Osteocyte (in vitro differentiated cells): ENCODE measurements at places on chromosomes 4 and X.
A peak's percentile ranks its signal among the peaks of the same experiment; 100 is the strongest.

GRCh38 chr4:81207828-81208227 is 7.2 kb downstream of the PRKG2 start:
- no peak for DNase-seq

- no peak for DNase-seq
These were observed 88.4 kb upstream of the NKX1-1 start for GRCh38 chr4:1494416-1495315.

GRCh38 chrX:16213961-16214360 is 46.7 kb downstream of the MAGEB17 start:
- no peak for DNase-seq

DNA sequence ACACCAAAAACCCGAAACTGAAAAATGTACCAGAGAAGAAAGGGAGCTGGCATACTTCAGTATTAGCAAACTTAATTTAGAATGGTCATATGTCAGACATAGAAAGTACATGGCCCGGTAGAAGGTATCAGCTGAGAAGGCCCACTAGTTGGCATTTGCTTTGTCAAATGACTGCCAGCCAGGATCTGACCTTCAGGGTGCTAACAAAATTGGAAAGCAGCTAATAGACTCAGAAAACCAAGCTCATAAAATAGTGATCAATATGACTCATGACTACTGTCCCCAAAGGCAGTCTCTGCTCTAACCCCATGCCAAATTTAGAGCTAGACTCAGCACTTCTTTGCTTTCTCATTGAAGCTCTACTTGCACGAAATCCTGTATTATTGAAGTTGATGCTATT is 342.7 kb downstream of the PDGFC start:
- no peak for DNase-seq

GRCh38 chr4:128654465-128654864 is 155.0 kb upstream of the JADE1 start:
- DNase-seq: no peak

DNA sequence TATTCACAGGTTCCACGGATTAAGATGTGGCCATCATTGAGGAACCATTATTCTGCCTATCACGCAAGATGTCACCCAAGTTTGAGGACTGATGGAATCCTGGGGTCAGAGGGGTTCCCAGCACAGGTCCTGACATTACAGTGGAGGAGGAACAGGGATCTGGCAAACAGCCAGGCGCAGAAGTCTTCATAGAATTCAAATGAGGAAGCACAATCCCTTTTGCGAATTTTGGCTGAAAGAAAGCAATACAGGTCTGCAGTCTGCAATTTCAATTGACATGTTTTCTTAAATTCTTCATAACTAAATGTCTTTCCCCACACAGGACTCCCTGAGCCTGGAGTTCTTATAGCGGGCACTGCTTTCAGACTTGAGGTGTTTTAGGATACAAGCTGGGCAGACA is 14.5 kb downstream of the DOCK11 start:
- DNase-seq: no peak

- no peak for DNase-seq
These were observed 773 bp downstream of the TLR3 start for GRCh38 chr4:186069729-186070128.

DNA sequence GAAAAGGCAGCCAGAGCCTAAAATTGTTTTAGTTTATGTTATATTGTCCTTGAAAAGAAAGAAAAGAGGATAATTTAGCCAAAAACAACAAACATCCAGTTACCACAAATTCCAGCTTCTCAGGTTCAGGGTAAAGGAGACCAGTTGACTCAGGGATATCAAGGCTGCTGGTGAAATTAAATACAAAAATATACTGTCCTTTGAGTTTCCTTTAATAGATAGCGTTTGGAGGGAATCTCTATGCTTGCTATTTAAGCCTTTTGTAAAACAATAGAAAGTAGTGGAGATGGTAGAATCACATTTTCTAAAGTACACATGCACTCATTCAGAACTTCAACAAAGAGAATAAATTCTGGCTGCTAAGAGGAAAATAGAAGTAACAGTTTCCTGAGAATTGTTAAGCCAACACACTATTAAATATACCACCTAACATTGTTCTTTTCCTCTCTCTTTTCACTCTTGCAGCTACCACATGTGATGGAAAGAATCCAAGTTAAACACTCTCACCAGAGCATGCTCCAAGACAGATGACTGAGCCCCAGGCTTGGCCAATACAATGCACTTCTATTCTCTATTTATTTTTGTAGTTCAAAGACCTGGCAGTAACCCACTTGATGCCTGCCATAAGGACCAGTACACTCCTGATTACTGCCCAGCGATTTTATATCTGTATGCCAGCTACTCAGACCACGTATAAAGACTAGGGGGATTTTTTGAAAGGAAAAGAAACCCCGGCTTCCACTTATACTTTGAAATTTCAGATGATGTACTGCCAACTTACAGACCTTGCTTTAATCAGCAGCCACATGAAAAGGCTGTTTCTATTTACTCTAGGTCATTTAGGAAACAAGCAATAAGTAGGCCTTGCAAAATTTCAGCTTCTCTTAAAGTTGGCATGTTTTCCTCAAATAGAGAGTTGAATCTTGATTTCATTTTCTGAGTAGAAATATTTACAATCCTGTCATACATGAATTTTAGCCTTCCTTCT is 756.9 kb downstream of the FAT4 start:
- no peak for DNase-seq

GRCh38 chr4:122065149-122065548 is 87.0 kb upstream of the BLTP1 start:
- no peak for DNase-seq

DNA sequence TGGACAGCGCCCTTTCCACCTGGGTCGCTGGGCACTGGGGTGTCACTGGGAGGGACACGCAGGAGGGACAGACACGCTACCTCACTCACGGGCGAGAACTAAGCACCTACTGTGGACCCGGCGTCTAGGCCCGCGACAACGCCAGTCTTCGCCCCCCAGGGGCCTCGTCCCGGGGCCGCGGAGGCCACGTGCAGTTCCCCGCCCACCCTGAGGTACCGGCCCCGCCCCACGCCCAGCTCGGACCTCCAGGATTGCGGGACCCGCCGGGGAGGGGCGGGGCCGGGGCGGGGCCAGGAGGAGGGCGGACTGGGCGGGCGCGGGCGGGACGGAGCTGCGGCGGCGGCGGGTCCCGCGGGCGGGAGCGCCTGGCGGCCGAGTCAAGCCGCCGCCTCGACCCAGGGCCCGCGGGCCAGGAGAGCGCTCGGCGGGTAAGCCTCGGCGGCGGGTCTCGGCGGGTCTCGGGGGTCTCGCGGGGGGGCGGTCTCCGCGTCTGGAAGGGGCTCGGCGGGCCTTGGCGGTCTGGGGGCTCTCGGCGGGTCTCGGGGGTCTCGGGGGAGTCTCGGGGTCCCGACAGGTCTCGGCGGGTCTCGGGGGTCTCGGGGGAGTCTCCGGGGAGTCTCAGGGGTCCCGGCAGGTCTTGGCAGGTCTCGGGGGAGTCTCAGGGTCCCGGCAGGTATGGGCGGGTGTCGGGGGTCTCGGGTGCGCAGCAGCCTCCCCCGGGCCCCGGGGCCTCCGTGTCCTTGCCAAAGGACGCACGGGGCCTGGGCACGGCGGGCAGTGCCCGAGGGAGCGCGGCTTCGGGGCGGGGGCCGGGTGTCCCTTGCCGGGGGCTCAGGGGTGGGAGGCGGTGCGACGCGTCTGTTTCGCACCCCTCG is at the start of gene SH3BP2:
Gene SH3BP2 (plus strand): TSS at position 375 of the 875 bp plus-strand sequence. CDS start 27,533 bp downstream, outside the sequence.
- peak; percentile 88 for DNase-seq

DNA sequence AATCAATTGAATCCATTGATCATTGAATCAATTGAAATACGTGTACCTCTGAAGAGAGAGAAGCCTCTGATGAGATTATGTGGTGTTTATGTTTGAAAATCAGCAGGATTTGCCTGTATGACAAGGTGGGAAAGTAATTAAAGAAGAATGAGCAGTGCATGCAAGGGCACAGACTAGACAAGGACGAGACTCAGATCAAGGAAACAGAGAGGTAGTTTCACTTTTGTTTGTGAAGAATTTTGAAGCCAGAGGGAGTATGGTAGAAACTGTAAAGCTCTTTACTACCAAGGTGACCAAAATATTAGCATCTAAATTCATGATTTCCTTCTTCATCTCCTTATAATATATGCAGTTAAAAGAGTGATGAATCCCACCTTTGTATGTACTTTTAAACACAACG is 1830.0 kb upstream of the IGFBP7 start:
- no peak for DNase-seq

GRCh38 chr4:20464381-20464780 is 212.7 kb downstream of the SLIT2 start:
- no peak for DNase-seq

DNA sequence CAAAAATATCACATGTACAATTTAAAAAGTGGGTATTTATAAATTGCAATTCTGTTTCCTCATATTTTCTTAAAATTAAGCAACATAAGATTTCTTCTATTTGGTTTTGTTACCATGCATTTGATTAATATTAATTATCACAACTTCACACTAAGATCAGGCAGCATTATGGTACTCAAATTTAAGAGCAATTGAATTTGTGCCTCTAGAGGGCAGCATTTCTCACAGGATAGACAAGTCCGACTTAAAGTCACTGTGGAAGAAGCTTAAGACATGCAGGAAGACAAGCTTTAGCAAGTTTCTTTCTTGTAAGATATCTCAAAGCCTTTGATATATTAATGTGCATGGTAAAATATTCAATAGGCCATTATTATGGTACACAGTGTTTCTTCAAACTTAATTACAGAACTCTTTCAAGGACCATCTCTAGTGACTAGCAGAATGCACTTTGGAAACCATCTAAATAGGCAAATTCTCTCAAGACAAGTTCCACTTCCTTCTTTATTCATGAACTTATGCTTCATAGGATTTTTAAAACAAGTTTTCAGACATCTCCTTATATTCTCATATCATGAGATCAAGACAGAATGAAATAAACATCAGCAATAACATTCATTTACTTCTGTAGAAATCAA is 35.0 kb downstream of the FBXW7 start:
- DNase-seq: no peak

DNA sequence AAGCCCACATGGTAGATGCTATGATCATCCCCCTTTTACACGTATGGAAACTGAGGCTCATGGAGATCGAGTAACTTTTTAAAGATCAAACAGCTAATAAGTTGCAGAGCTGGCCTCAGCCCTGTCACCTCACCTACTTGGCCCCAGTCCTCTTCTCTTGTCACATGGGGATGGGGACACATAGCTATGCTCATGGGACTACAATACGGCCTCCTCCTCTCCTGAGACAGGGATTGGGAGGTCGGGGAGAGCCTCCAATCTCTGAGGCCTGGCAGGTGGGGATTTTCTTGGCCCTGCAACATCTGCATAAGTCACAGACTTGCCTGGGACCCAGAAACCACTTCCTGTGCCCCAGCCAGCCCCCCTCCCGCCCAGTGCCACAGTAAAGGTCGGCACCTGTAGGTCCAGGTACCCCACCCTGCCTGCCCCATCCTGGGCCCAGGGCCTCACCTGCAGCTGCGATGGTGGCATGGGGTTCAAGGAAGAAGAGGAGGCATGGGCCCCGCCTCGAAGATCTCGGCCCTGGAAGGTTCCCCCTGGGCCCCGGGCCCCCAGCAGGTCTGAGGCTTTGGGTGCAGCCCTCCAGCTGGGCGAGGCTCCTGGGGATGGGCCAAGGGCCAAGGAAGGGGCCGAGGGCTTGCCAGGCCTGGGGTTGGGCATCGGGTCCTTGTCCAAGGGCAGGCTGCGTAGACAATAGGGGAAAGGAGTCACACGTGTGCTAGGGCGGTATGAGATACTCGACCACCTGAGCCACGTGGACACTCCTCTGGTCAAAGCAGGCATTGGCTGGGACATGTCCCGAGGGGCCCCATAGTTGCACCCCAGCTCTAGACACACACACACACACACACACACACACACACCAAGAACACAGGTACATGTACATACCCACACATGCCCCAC is 6.4 kb downstream of the FOXP3 start:
- no peak for DNase-seq

DNA sequence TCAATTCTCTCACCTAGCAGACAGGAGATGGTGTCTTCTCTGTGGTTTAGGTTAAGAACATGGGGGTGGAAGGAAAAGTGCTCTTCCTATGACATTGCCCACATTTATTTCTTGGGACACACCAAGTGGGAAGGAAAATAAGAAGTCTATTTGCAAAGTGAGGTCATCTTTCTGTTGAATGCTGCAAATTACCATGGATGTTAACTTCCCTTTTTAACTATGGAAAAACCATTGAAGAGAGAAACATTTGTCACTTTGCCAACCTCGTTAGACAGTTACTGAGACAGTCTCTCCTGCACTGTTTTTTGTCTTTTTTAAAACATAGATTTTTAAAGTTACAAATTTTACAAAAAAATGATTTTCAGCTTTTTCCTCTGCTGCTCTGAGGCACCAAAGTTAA is 72.8 kb upstream of the BEND4 start:
- DNase-seq: no peak
